ENCODE measurements at places on chromosomes 7 and 10.

DNA sequence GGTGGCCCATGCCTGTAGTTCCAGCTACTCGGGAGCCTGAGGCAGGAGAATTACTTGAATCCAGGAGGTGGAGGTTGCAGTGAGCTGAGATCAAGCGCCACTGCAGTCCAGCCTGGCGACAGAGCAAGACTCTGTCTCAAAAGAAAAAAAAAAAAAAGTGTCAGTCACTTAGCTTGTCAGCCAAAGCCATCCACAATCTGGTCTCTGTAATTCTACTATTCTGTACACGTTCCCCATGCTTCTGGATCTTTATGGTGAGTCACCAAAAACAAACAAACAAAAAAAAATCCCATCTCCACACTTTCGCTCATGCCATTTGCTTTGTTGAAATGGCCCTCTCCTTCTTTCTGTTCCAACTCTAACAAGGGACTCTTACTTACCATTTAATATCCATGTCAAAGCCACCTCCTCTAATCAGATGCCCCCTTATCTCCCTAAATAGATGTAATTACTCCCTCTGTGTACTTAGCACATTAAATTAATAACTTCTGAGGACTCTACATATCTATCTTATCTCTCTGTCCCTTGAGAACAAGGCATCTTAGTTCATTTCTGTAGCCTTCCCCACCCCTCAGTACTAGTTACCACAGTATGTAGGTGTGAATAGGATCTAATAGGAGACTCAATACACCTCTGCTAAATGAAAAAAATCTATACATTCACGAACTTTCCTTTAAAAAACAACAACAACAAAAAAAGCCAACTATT is 128.4 kb downstream of the ELMO1 start:
- DNase-seq: no peak

DNA sequence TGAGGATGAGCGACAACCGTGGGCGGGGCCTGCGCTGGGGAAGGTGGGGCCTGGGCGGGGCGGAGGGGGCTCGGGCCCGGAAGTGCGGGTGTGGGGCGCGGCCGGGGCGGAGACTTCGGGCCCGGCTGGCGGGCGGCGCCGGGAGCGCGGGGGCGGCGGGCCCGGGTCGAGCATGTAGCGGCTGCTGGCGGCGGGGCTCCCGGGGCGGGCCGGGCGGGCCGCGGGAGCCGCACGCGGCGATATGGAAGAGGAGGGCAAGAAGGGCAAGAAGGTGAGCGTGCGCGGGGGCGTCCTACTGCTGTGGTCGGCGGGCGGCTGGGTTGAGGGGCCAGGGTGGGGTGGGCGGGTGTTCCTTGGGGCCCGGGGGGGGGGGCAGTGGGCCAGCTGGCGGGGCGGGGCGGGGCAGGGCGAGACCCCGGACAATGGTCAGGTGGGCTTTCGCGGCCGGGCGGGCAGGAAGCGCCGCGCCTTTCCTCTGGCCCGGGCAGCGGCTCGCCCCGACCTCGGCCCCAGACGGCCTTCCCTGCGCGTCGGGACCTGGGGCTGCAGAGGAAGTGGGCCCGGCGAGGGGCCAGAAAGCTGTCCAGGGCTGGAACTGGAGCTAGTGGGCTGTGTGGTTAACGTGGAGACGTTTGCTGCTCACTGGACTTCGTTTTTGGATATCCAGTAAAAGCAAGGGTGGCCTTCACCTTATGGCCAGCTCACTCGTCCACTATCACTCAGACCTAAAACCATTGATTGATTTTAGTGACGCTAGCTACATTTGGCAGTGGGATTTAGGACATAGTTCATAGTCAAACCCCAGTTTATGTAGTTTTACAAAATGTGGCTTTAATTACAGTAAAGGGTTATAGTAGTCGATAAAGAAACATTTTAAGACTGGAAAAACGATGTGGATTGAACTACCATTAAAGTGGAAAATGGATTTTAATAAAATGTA is at the start of gene CCM2:
Gene CCM2 (plus strand): TSS at position 109 of the 940 bp plus-strand sequence. CDS start 133 bp downstream, at position 242.
- no peak for DNase-seq

GRCh38 chr7:95527776-95528250 is 42.1 kb downstream of the ASB4 start:
- no peak for DNase-seq

- DNase-seq: no peak
Measured at GRCh38 chr10:33423154-33423529, 88.7 kb upstream of the NRP1 start.

- DNase-seq: no peak
Measured at GRCh38 chr10:50648089-50648934, 24.6 kb upstream of the SGMS1 start.

DNA sequence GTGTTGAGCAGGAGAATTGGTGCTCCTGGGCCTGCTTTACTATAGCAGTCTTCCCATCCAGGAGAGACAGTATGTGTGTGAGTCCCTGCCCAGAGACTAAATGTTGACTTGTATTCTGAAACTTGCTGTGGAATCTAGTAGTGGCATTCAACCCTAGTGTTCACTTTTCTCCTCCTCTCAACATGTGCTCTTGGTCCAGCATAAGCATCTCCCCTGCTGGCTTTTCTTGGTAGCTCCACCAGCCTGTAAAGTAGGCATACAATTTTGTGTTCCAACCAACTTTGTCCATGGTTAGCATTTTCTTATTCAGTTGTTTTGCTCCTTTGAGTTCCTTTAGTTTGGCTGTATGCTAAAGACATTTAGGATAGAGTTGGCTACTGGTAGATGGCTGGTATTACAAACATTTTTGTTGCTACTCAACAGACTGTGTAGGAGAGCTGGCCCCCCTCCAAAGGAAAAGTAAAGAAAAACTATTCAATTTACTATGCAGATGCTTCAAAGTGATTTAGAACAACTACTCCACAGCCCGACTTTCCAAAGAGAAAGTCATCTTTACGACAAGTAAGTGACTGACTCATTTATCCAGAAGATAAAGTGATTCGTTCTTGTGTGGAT is 46.0 kb downstream of the ASB4 start:
- no peak for DNase-seq

DNA sequence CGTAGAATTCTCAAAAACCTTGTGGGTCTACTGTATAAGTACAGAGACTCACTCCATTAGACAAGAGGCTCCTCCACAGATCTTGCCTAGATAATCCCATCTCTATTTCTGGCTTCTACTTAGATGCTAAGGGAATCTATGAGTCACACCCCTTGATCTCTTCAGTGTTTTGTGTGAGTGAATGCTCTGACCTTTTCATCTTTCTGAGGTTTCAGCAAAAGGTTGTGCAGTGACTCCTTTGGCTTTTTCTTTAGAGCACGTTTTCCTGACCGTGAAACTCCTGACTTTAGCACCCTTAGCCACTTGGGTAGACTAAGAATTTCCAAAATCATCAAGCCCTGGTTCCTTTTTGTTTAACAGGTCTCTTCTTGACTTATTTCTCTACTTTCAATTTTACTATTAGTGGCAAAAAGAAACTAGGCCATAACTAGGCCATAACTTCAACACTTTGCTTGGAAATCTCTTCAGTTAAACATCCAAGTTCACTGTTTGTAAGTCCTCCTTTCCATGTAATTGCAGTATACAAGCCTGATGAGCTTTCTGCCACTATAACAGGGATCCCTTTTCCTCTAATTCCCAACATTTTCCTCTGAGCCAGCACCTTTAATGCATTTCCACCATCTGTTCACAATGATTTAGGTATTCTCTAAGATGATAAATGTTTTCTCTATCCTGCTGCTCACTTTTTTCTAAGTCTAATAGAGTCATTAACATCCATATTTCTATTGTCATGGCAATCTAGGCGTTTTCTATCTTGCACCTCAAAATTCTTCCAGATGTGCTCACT is 19.4 kb downstream of the COPG2 start:
- DNase-seq: no peak

- no peak for DNase-seq
Measured at GRCh38 chr7:98091061-98091460, 15.6 kb upstream of the LMTK2 start.

DNA sequence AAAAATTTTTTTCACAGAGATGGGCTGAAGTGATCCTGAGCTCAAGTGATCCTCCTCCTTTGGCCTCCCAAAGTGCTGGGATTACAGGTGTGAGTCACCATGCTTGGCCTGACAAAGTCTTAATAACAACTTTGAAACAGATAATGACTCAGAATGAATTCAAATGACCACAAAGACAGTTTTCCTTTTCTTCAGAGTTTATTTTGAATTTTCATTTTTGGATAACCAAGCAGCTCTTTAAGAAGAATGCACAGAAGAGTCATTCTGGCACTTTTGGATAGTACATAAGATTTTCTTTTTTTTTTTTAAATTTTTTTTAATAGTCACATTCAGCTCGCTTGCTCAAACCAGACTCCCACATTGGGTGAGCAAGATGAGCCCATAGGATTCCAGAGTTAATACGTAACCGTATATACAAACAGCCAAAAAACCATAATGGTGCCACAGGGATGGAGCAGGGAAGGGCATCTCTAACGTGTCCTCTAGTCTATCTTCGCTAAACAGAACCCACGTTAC is 43.0 kb upstream of the NMT2 start:
- no peak for DNase-seq

GRCh38 chr7:52463341-52463740 is 572.1 kb upstream of the POM121L12 start:
- DNase-seq: no peak

- DNase-seq: no peak
Measured at GRCh38 chr10:18417950-18418527, 233.3 kb downstream of the NSUN6 start.

DNA sequence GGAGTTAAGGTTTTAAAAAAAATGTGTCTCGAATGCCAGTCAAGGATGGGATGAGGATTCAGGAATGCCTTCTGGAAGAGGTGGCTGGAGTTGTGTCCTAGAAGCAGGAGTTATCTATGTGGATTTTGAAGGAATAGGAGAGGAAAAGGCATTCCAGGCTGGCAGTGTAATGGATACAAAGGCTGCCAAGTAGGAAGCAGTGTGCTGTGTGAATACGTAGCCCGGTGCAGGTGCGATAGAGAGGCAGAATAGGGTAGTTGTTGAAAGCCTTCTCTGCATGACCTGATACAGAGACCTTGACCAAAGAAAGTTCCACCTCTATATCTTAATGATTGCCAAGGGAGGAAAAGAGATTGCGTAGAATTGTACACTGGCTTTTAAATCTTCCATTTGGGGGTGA is 128.1 kb upstream of the ITGB1 start:
- DNase-seq: no peak

DNA sequence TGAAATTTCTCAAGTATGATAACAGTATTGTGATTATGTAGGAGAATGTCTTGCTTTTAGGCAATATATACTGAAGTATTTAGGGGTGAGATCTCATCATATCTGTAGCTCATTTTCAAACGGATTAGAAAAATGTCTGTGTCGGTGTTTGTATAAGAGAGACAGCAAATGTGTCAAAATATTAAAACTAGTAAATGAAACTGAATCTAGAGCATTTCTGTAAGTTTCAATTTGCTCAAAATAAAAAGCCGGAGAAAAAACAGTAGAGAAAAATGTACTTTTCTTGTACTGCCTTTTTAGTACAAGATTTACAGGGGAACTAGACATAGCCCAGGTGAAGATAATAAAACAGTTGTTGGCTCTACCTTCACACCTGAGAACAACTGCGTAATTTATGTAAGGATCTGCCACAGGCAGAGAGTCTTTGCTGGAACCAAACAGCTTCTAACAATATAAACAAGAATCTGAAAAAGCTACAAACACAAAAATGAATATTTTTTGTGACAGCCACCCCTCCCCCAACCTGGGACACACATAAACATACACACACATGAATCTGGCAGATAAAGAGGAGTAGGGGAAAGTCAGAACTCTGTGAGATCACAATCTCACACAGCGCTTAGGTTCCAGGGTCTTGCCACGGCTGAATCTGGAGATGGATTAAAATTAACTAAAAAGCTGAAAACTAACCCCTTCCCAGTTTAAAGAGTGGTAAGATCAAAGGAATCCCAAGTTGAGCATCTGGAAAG is 153.3 kb downstream of the AVL9 start:
- DNase-seq: no peak

DNA sequence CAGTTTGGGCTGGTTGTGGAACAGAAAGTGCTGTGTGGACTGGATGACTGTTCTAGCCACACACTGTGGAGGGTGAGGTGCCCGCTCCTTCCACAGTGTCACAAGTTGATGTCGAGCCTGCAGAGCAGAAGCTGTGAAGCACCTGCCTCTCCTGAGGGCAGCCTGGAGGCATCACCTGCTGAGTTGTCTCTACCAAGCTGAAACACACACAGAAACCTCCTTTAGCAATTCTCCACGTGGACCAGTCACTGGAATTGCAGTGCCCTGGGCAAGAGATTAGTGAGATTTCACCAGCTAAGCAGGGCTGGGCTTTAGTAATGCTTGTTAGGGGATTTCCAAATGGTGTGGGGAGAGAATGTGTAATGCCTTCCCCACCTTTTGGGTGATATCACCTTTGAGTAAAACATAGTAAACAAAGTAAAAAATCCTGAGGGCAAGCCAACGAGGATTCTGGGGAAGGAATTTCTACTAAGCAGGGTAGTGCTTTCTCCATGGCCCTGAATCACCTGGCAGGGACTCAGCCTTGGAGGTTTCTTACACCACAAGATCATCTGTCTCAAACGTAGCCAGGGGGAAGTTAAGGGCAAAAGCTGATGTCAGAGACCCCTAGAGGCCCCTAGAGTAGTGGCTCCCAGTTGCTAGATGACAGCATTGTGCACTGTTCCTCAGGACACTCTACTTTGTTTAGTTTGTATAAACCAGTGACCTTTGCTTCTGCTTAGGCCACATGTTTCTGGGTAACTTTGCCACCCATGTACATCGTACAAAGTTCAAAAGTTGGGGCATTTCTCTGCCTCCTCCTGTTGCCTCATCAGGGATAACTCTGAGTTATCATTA is 233.1 kb upstream of the IGFBP3 start:
- DNase-seq: no peak

- no peak for DNase-seq
Measured at GRCh38 chr7:93108003-93108402, 9.8 kb downstream of the SAMD9 start.

DNA sequence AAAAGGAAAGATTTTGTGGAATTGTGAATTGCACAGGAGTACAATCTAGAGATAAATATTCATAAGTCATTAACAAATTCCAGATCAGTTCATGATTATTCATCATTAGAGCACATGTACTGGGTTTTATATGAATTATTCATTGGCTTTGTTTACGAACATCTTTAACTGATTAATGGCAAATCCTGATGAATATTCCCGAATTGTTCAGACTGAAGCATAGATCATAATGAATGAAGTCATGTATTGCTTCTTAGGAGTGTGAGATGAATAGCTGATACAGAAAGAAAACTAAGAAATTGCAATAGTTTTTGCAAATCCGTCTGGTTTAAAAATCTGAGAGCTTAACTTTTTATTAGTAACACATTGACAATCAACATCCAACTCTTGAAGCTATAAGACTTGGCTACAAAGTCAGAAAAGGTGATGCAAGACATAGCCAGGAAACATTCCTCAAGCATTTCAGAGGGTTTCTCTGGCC is 183.6 kb upstream of the DGKB start:
- no peak for DNase-seq

- no peak for DNase-seq
Measured at GRCh38 chr10:58747687-58748086, 235.0 kb downstream of the BICC1 start.

Measured in CD4-positive, alpha-beta T cell treated with Interleukin-4 for 4 hours (primary cell).